DND-41 (cell line): ENCODE measurements at places on chromosomes 5 and 9.

DNA sequence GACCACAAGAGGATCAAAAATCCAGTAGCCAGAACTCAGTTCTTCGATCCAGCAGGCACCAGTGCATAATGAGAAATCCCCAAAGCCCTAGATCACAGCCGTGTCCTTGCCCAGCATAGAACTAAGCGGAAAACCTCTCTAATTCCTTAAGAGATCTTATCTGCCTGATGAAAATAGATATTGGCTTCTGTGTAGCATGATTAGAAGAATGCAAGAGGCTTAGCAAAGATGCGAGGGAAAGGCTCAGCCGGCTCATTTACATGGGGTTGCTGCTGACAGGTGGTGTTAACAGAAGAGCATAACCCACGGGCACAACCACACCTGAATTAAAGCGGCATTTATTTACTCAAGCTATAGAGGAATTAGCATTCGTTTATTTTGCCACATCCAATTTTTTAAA, 400.0 kb upstream of the ADAMTS16 start:
- H3K36me3 ChIP-seq, result no peaks in the 10 kb centered on the region
- H3K27me3 ChIP-seq, result peaks cover 18% of the 10 kb centered on the region

GRCh38 chr5:33810491-33811120, 81.2 kb downstream of the ADAMTS12 start:
- H3K4me1 ChIP-seq, result no peaks in the 10 kb centered on the region
- no peak overlapping the region for H3K27ac ChIP-seq
- H3K36me3 ChIP-seq, result no peaks in the 10 kb centered on the region
- H3K4me3 ChIP-seq, result no peak overlapping the region
- DNase-seq, result no peak

DNA sequence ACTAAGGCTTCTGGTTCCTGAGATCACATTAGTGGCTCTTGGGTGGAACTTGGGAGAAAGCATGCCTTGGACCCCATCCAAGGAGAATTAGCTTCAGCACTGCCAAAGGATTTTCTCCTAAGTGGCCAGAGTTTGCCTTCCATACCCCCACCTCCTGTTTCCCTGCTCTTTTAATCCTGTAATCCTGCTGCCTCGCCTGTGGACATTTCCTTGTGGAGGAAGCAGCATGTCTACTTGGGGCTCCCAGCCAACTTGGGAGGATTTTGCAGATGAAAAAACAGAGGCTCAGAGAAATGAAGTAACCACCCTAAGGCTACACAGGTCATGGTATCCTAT, 1.6 kb downstream of the ARSI start:
- no peak overlapping the region for H3K4me3 ChIP-seq
- H3K36me3 ChIP-seq, result no peaks in the 10 kb centered on the region
- H3K4me1 ChIP-seq, result no peaks in the 10 kb centered on the region

- H3K27me3 ChIP-seq, result no peaks in the 10 kb centered on the region
- no peak overlapping the region for H3K27ac ChIP-seq
- no peaks in the 10 kb centered on the region for H3K4me1 ChIP-seq
- H3K4me3 ChIP-seq, result no peak overlapping the region
These were observed 38.1 kb downstream of the INSYN2B start for GRCh38 chr5:169942181-169942580.

DNA sequence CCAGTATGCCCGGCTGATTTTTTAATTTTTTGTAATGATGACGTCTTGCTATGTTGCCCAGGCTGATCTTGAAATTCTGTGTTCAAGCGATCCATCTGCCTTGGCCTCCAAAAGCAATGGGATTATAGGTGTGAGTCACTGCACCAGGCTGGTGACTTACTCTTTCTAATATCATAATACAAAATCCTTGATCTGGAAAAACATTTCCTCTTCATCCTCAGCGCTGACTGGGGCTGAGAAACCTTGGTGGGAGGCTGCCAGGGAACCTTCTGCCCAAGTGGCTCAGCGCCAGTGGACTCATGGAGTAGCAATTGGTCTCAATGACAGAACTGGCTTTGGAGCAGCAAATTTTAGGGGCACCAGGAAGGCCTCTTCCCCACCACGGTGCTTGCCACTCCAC, 17.5 kb upstream of the SEMA4D start:
- no peak for DNase-seq
- no peaks in the 10 kb centered on the region for H3K27me3 ChIP-seq
- no peaks in the 10 kb centered on the region for H3K36me3 ChIP-seq
- H3K4me3 ChIP-seq, result no peak overlapping the region

- H3K4me1 ChIP-seq, result peaks cover 22% of the 10 kb centered on the region
- H3K27ac ChIP-seq, result no peak overlapping the region
- H3K27me3 ChIP-seq, result no peaks in the 10 kb centered on the region
These were observed 2.7 kb upstream of the HSPA5 start for GRCh38 chr9:125243792-125244260.

DNA sequence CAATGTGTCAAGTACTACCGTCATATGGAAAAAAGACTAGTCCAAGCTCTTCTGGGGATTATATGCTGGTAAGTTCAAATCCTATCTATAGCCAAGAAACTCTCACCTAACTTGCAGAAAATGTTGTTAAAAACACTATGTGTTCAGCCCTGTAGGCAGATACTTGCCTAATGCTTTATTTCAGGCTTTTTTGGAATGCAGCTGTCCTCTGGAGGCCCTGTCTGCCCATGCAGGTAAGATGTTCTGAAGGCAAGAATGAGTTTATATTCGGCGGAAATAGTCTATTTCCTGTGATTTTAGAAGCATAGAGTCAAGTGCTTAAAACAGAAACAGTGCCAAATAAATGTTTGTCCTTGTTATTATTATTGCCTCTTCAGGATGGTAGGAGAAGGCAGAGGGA, 34.3 kb upstream of the PPP2R2B start:
- no peaks in the 10 kb centered on the region for H3K4me1 ChIP-seq
- H3K27ac ChIP-seq, result no peak overlapping the region
- H3K36me3 ChIP-seq, result no peaks in the 10 kb centered on the region
- no peaks in the 10 kb centered on the region for H3K27me3 ChIP-seq

- no peaks in the 10 kb centered on the region for H3K27me3 ChIP-seq
- H3K27ac ChIP-seq, result no peak overlapping the region
- H3K36me3 ChIP-seq, result peaks cover 73% of the 10 kb centered on the region
- H3K4me1 ChIP-seq, result no peaks in the 10 kb centered on the region
- DNase-seq, result no peak
These were observed 241.7 kb downstream of the DOCK8 start for GRCh38 chr9:456365-456764.

- H3K27me3 ChIP-seq, result no peaks in the 10 kb centered on the region
- no peak overlapping the region for H3K4me3 ChIP-seq
- H3K4me1 ChIP-seq, result no peaks in the 10 kb centered on the region
- DNase-seq, result no peak
- H3K36me3 ChIP-seq, result no peaks in the 10 kb centered on the region
These were observed 257.6 kb downstream of the TAF11L14 start for GRCh38 chr5:17891881-17892280.

DNA sequence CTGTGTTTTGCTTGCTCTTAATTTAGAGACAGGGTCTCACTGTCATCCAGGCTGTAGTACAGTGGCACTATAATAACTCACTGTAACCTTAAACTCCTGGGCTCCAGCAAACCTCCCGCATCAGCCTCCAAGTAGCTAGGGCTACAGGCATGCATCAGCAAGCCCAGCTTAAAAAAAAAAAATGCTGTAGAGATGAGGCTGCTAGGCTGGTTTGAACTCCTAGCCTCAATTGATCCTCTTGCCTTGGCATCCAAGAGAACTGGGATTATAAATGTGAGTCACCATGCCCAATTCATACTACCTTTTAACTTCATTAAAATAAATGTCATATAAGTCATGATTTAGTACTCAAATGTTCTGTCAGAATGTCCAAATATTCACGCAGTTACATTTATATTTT, 2195.7 kb upstream of the C9orf72 start:
- H3K4me3 ChIP-seq, result no peak overlapping the region
- H3K27me3 ChIP-seq, result no peaks in the 10 kb centered on the region
- no peak overlapping the region for H3K27ac ChIP-seq
- no peaks in the 10 kb centered on the region for H3K36me3 ChIP-seq
- DNase-seq, result no peak
- H3K4me1 ChIP-seq, result no peaks in the 10 kb centered on the region

- no peaks in the 10 kb centered on the region for H3K4me1 ChIP-seq
- H3K27ac ChIP-seq, result no peak overlapping the region
- no peak overlapping the region for H3K4me3 ChIP-seq
- no peak for DNase-seq
- peaks cover 80% of the 10 kb centered on the region for H3K36me3 ChIP-seq
These were observed 17.3 kb downstream of the SKIC3 start for GRCh38 chr5:95537501-95537900.

- H3K4me3 ChIP-seq, result peak overlapping the region; percentile 9; the same call in 1 of the 2 replicates
- H3K36me3 ChIP-seq, result peaks cover 8% of the 10 kb centered on the region
- no peaks in the 10 kb centered on the region for H3K27me3 ChIP-seq
- DNase-seq, result no peak
- peak overlapping the region; percentile 32 for H3K27ac ChIP-seq
- H3K4me1 ChIP-seq, result peaks cover 37% of the 10 kb centered on the region
These were observed 534 bp upstream of the SAPCD2 start for GRCh38 chr9:137070906-137071275.

GRCh38 chr5:68641211-68641610, 425.7 kb downstream of the PIK3R1 start:
- no peak overlapping the region for H3K4me3 ChIP-seq
- no peaks in the 10 kb centered on the region for H3K27me3 ChIP-seq
- H3K27ac ChIP-seq, result no peak overlapping the region
- H3K36me3 ChIP-seq, result no peaks in the 10 kb centered on the region

DNA sequence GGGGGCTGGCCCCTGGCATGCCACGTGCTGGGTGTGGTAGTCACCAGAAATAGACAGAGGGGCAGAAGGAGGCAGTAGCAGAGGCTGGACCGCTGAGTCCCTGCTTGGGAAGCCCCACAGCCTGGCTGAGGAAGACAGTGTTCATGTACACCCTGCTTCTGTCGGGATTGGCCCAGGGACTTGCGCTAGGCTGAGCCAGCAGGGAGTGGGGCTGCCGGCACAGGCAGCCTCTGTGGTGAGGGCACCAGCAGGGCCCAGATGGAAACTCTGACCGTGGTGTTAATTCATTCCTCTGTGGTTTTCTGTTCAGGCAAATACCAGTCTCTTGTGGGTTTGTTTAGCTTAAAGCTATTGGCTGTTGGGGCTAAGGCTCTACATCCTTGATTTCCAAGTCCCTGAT, 108.6 kb upstream of the RAD23B start:
- no peaks in the 10 kb centered on the region for H3K4me1 ChIP-seq
- no peaks in the 10 kb centered on the region for H3K27me3 ChIP-seq
- H3K4me3 ChIP-seq, result no peak overlapping the region
- H3K36me3 ChIP-seq, result no peaks in the 10 kb centered on the region
- no peak overlapping the region for H3K27ac ChIP-seq

DNA sequence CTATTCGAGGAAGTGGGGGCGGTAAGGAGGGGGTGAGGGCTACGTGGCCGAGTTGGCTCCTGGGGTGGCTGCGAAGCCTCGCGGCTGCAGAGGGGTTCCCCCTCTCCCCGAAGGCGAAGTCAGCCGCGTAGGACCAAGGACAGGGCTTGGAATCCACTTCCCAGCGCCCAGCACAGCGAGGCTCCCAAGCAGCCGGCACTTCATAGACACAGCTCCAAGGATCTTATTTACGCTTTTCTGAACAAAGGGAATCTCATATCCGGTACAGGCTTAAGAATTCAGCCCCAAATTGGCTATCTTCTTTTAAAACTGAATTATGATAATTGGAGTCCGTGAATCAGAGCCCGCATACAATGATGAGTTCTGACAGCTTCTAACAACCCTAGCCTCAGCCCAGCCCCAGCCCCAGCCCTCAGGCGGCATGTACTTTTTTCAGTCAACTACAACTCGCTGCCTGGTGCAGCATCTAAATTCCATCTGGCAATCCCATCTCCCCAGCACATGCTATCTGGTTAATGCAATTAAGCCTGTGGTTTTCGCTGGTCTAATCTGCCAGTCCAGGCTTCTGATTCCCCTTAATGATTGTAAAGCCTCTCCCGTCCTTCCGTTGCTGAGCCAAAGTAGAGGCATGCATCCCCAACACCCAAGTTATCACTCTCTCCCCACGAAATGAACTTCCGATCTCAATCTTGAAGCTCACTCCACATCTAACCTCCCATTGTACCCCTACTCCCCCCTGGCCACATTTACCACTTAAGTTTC, 1.0 kb downstream of the ELAVL2 start:
- H3K4me1 ChIP-seq, result no peaks in the 10 kb centered on the region
- DNase-seq, result no peak
- no peak overlapping the region for H3K27ac ChIP-seq

DNA sequence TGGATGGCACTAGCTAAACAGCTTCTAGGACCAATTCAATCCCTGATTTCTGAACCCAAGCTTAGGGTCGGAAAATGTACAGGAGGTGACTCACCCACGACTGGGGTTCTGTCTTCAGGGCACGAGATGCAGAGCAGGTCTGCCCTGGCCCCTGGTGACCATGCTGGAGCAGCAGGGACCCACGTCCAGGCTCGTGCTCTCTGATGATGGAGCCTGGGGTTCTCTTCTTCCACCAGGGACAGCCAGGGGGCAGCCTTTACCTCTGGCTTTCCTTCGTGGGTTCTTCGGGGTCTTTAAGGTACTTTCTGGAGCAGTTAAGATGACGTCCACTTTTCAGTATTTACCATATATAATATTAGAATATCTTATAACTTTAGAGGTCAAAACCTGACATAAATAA, 2.1 kb downstream of the CFAP77 start:
- no peak overlapping the region for H3K27ac ChIP-seq
- H3K36me3 ChIP-seq, result no peaks in the 10 kb centered on the region
- peak; percentile 26 for DNase-seq
- no peak overlapping the region for H3K4me3 ChIP-seq
- H3K4me1 ChIP-seq, result peaks cover 13% of the 10 kb centered on the region
- H3K27me3 ChIP-seq, result peaks cover 35% of the 10 kb centered on the region

DNA sequence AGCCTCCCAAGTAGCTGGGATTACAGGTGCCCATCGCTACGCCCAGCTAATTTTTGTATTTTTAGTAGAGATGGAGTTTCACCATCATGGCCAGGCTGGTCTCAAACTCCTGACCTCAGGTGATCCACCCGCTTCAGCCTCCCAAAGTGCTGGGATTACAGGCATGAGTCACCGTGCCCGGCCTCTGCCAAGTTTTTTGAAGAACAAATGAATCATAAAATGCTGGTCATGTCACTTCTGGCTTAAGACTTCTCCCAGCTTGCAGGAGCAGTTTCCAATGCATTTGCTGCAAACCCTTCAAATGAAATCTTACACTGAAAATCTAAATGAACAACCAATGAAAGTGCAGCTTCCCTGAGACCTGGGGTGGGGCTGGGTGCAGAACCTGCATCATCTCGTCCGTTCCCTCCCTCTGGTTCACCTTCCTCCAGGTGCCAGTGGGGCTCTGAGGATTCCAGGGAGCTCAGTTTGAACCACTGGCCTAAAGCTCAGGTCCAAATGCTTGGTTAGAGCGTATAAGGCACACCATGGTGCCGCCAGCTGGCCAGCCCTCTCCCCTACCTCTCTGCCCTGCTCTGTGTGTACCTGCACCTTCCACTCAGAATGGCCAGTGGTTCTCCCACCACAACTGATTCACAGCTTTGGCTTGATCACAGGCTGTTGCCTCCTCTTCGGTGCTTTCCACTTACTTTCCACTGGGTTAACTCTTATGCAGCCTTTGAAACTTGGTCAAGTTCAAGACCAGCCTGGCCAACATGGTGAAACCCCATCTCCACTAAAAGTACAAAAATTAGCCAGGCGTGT, 39.8 kb upstream of the FUBP3 start:
- H3K27me3 ChIP-seq, result peaks cover 22% of the 10 kb centered on the region
- H3K4me1 ChIP-seq, result no peaks in the 10 kb centered on the region
